ENCODE measurements at places on chromosomes 1 and 21.

DNA sequence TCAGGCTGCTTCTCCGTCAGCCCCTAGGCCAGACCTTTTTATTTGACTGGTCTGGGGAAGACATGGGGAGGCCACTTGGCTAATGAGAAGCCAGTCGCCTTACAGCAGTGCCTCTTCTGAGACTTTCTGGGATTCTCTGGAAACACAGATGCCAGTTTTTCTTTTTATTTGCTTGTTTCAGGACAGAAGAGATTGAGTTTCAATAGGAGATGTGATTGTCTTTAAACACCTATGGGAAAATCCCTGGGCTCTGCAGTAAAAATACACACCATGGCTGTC lies 15.4 kb upstream of the BTG2 start:
- DNase-seq: no peak

DNA sequence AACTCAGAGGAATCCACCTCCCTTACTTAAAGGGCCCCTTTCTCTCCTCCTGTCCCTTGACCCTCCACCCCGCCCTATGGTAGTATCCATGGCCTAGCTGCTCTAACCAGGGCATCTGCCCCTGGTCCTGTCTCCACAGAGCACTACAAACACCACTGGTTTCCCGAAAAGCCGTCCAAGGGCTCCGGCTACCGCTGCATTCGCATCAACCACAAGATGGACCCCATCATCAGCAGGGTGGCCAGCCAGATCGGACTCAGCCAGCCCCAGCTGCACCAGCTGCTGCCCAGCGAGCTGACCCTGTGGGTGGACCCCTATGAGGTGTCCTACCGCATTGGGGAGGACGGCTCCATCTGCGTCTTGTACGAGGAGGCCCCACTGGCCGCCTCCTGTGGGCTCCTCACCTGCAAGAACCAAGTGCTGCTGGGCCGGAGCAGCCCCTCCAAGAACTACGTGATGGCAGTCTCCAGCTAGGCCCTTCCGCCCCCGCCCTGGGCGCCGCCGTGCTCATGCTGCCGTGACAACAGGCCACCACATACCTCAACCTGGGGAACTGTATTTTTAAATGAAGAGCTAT lies 1.7 kb downstream of the BTG2 start:
- no peak for DNase-seq

- DNase-seq: no peak
These were observed 5.8 kb upstream of the CD1C start for GRCh38 chr1:158283965-158284364.

DNA sequence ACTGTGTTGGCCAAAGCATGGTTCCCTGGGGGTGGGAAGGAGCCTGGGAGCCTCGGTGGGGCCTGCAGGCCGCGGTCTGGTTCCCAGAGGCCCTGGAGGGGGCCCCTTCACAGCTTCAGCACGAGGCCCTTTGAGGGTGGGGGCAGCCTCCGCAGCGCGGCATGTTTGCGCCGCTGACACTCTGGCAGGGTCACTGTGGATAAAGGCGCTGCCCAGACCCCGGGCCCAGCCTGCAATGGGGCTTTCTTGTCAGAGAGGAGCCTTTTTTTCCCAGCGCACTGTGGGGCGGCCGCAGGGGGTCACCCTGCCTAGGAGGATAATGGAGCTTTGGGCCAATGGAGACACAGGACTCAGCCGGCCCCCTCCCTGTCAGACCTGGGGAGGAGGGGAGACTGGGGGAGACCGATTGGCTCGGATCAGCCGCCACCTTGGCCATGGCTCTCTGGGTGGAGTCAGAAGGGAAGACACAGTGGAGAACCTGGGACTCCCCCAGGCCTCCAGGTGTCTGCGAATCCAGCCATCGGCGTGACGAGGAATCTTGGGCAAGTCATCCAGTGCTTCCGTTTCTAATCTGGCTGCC lies 26.0 kb downstream of the EPHB2 start:
- DNase-seq: no peak

DNA sequence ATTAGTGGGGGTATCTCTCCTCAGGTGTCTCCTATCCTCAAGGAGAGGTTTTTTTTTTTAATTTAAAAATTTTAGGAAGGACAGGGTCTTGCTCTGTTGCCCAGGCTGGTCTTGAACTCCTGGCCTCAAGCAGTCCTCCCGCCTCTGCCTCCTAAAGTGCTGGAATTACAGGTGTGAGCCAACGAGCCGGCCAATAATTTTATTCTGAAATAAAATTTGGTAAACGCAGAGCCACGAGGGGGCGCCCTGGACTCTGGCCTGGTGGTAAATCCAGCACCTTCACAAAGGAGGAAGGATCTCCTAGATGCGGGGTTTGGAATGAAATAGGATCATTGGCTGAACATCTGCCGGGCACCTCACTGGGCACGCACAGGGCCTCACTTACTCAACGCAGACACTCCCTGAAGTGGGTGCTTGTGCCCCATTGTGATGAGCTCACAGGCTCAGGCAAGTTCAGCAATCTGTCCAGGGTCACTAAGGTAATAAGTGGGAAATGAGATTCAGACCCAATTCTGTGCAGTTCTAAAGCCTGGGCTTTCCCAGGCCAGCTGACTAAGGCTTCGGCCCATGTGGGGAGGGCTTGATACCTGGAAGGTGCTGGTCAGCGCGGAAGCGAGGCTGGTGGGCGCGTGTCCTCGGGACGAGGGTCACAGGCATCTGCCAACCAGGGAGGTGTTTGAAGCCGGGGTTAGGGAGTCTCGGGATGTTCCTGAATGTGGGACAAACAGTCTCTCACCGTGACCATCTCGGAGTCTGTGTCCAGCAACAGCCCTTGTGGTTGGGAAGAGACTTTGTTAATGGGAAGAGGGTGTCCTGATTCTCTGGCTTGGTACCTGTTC lies 32.7 kb upstream of the ETV3 start:
- peak; percentile 60 for DNase-seq

GRCh38 chr1:230857822-230858221 lies 10.5 kb downstream of the C1orf198 start:
- DNase-seq: no peak

DNA sequence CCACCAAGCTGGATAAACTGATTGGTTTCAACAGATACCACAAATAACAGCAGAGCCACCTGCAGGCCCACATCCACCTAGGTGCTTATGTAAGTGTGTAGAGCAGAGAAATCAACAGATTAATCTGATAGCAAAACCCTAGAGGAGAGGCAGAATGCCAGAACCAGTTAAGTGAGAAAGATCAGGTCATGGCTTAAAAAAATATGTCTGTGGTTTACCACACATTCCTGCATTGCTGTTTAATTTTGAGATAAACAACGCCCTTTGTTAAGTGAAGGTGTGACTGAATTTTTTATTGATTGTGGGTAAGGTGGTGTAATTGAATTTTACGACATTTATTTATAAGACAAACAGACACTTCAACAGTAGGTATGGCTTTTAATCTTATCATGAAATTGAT lies 21.2 kb downstream of the CRNN start:
- no peak for DNase-seq

DNA sequence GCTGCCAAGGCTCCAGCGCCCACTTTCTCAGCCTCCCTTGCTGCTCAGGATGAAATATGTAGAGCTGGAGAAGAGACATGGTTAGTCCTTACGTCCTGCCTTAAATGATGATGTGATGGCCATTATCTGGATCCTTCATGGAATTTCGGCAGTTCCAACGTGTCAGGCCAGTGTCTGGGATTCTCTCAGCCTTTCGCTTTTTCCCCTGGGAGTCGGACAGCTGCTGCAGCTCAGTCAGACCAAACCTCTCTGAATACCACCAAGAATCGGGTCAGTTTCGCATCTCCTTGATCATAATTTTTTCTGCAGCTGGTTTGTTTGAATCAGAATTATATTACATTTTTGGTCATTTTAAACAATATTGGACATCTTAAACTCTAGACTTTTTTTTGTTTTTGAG lies 22.3 kb upstream of the KLHDC8A start:
- no peak for DNase-seq

All from ACHN (cell line).